Stimulated activated CD4-positive, alpha-beta T cell treated with anti-CD3 and anti-CD28 coated beads, Interleukin-1b, Interleukin-23, amount 100 ng/mL, for 24 hours (primary cell): ENCODE measurements at places on chromosomes 11 and 22.

DNA sequence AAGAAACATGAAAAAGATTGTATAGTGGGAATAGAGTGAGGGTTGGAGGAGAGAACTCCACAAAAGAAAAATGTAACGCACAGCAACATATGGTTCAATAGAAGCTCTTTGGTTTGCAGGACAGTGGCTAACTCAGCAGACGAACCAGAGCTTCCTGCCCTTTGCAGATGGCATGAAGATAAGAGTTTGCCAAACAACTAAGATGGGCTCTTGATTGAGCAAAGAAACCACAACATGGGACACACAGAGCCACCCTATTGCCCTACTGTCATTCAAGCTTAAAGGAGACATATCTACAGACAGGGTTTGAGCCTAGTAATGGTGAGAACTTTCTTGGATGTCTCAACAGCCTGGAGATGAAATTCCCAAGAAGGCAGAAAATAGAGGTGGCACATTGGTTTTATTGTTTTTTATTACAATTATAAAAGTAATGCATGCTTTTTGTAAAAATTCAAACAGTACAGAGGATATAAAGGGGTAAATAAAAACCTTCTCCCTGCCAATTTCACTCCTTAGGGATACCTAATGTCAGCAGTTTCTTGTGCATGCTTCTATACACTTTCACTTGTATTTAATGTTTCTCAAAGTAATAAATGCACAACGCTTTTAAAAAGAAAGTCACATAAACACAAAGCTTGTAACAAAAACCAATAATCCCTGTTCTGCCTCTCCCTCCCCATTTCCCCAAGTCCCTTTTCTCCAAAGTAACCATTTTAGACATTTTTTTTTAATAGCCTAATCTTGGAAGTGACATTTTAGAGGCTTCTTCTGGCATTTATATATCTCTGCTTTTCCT is 63.7 kb downstream of the COPB1 start:
- no peak for DNase-seq

DNA sequence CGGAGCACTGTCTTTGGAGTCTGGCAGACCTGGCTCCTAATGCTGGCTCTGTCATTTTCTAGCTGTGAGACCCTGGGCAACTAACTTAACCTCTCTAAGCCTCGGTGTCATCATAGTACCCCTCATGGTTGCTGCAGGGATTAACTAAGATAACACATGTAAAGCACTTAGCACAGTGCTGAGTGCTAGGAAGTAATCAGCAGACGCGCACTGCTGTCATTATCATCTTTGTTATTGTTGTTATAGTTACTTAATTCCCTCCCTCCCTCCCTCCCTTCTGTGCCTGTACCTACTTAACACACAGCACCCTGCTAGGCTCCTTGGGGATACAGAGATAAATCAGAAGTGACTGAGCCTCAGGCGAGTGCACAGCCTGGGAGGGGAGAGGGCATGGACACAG is 104.7 kb upstream of the PITPNB start:
- no peak for DNase-seq

DNA sequence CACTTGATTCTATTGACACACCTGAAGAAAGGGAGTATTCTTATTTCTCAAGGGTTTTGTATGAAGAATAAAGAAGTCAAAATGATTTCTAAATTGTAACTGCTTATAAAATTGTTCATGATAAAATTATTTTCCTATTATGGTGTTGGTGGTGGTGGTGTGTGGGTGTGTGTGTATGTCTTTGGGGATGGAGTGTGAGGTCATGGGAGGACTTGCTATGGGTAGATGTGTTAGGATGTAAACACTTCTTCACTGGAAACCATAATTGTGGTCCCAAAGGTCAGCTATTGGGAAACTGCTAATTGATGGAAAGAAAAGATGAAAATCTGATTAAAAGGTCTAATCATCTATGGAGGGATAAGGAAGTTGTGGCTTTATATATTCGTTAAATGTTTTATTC is 5.1 kb downstream of the TRIM22 start:
- DNase-seq, result no peak

DNA sequence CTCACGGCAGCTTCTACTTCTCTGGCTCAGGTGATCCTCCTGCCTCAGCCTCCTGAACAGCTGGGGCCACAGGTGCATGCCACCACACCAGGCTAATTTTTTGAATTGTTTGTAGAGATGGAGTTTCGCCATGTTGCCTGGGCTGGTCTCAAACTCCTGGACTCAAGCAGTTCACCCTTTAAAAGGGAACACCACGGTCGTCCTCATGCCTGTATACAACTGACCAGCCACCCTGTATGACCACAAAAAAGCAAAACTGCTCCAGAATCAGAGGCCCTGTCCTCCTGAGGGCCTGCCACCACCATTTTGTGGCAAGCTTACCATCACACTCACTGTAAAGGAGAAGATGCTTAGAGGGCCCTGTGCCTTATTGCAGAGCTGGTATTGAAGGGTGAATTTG is 2.2 kb downstream of the GLB1L3 start:
- DNase-seq, result no peak

GRCh38 chr11:109000531-109000930 is 335.7 kb downstream of the DDX10 start:
- DNase-seq, result no peak

DNA sequence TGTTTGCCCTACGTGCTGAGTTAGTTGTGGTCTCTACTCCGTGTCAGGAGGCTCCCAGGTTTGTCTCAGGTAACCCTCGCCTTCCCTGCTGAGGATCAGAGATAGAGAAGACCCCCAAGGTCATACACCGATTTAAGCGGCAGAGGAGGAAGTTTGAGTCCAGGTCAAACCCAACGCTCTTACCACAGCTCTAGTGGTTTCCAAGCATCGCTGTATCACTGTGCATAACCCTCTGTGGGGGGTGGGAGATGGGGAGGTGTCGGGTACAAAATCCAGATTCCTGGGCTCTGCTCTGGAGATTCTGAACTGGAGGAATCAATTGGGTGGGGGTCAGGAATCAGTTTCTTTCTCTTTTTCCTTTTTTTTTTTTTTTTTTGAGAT is 627 bp downstream of the DNAJC4 start:
- DNase-seq, result no peak
